ENCODE measurements at places on chromosomes 11 and 22.
A peak's percentile ranks its signal among the peaks of the same experiment; 100 is the strongest.

- no peak for DNase-seq
Measured at GRCh38 chr22:48135592-48135991, 1373.1 kb downstream of the TBC1D22A start.

DNA sequence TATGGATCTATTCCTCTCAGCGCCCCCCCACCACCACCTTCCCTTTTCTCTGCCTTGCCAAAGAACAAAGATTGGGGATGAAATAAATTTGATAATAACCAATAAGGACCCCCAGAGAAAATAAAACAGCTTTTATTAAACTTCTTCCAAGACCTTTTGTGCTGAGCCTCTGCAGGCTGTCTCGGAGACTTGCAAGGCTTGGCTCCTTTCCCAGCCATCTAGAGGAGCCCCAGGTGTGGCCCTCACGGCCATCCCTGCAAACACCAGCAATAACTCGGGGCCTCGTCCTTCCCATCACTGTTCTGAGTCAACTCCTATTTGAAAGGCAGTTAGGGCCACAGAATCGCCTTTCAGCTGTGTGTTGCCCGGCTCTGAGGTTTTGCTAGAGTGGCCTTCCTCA lies 51.2 kb upstream of the LMO1 start:
- DNase-seq: no peak

DNA sequence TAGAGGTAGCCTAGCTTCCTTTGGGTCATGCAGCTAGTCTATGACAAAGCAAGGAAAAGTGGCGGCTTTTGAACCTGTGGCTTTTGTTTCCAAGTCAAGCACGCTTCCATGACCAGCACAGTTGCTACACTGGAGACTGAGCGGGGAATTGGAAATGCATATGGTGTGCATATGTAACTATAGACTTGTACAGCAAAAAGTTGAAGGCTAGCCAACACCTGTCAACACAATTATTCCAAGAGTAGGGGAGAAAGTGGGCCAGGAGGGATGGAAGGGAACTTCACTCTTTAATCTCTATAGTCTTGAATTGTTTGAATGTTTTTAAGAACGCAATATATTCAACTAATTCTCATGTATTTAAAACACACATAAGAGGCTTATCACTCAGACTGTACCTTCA lies 218.5 kb upstream of the CADM1 start:
- no peak for DNase-seq

DNA sequence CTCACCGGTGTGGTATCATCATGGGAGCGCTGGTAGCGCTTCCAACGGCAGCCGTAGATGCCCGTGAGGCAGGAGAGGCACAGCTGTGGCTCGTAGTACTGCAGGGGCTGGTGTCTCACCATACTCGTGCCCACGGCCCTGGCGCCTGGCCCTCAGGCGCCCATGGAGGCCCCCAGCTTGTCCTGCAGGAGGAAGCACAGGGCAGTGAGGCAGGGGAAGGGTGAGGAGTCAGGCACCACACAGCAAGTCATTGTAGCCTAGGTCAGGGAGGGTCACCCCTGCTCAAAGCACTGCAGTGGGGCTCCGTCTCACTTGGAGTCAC lies 44.6 kb upstream of the KLHL35 start:
- DNase-seq: no peak

DNA sequence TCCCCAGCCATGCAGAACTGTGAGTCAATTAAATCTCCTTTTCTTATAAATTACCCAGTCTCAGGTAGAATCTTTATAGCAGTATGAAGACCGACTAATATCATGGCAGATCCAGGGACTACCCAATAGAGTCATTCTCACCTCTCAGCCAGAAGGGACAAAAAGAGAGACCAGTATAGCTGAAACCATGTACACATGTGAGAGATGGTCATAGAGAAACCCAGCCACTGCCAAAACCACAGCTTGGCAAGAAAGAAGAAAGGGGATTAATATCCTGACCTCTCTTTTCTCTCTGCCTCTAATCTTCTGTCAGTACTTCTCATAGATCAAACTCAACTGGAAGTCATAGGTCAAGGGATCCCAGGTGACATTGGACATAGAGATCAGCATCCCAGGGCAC lies 109.8 kb downstream of the CCDC34 start:
- no peak for DNase-seq

GRCh38 chr22:48882636-48883200 lies 945.0 kb downstream of the BRD1 start:
- DNase-seq: no peak

- DNase-seq: no peak
Measured at GRCh38 chr22:27171212-27171611, 513.8 kb downstream of the MIAT start.

DNA sequence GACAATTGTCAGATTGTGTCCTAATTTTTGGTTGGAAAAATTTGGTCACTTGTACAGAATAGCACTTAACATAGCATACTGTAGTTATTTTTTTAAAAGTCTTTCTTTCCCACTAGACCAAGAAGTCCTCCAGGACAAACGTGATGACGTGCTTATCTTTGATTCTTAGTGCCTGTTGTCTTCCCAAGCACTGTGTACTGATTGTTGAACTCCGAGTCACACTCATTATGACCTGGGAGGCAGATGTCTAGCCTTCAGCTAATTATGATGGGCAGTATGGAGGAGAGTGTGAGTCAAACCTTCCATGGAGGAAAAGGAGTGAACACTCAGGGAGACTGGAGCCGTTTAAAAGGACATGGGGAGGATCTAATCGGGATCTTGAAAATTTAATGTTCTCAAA lies 119.8 kb downstream of the SPON1 start:
- no peak for DNase-seq

DNA sequence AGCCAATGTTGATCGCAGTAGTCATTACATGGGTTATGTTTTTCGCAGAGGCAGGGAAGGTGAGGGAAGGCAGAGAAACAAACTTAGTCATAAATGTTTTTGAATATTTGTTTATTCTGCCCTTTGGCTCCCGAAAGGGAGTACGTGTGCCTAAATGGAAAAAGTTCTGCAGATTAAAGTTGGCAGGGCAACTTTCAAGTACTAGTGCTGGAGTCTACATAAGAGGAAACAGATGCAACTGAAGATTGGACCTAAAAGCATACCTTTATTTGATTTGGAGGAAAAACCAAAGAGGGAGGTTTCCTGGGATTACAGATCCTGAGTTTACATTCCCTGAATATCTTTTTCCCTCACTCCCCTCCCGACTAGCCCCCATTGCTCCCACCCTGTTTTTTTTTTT lies 5.7 kb downstream of the HSD17B12 start:
- no peak for DNase-seq

DNA sequence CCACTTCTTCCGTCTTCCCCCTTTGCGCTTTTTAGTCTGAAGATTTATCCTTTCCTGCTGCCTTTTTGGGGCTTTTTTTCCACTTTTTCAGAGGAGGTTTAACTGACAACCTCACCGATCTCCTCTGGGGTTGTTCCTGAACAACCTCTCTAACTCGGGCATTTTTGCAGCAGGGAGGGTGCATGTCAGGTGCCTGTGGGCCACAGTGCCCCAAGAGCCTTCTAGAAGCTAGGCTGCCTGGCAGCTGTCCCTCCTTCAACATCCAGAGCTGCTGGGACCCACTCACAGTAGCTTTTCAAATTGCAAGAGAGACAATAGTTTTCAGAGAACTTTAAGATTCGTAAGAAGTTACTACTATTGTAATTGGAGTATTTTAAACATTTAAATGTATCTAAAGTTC lies 1112.4 kb upstream of the CNTN5 start:
- DNase-seq: no peak

DNA sequence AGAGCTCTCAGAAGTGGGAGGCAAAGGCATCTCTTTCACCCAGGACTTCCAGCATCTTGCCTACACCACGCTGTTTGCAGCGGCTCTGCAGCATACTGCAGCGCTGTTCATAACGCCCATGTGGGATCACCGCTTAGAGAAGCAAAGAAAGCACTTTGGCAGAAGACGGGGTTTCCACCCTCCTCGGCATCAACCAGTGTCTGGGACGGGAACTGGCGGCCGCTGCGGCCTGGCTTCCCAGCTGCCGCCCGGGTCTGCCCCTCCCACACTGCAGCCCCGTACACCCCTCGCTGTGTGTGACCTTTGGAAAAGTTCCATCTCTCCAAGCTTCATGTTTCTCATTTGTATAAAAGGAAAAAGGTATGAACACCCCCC lies 545 bp upstream of the TIRAP start:
- peak; percentile 9 for DNase-seq

DNA sequence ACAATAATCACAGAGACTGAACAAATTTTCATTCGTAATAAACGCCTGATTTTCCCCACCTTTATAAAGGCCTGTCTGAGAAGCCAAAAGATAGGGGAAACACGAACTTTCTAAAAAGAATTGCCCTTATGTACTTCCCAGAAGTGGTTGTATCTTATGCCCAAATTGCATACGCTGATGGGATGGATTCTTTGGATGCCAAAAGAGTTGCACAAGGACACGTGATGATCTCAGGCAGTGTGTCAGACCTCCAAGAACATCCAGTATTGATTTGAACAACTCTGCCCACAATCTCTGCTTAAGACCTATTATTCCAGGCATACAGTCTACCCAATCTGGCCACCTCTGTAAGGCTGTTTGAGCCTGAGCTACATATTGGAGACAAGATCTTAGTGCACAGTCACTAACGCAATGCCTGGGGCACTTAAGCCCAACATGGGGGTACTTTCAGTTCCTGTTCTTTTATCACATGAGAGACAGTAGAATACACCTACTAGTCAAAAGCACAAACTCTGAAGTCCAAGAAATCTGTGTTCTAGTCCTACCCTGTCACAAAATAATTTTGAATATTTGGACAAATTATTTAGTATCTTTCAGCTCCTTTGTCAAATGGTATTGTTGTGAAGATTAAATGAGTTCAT lies 38.9 kb downstream of the OR10A6 start:
- DNase-seq: no peak

DNA sequence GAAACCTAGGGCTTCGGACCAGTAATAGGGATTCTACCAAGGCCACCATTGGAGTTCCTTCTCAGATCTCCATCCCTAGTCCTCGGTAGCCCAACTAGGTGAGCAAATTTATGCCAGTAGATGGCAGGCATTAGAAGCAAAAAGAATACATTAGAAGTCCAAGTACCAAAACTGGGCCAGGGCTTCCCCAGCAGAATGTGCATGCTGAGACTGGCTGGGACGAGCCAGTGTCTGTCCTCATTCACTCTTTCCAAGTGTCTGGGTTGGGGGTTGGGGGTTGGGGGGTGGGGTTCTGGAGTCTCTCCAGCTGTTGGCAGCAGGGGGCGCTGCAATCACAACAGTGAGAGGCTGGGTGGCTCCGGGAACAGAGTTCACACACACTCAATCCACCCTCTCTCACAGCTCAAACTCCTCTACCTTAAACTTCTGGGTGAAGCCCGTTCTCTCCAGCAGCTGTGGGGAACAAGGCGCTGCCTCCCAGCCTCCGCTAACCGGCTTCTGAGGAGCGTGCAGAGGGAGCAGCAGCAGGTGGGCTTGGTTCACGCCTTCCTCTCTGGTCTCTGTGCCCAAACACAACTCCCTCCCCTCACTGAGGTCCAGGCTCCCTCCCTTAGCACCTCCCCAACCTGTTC lies 57.5 kb downstream of the BTG4 start:
- DNase-seq: peak; percentile 26

DNA sequence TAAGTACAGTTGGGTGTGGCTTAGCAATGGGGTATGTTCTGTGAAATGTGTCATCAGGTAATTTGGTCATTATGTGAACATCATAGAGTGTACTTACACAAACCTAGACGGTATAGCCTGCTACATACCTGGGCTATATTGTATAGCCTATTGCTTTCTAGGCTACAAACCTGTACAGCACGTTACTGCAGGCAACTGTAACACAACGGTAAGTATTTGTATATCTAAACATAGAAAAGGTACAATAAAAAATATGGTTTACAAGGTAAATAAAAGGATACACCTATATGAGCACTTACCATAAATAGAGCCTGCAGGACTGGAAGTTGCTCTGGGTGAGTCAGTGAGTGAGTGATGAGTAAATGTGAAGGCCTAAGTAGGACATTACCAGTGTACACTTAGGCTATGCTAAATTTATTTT lies 73.1 kb upstream of the GDPD4 start:
- no peak for DNase-seq

GRCh38 chr22:37314315-37315074 lies 32.2 kb downstream of the CYTH4 start:
- DNase-seq: no peak

DNA sequence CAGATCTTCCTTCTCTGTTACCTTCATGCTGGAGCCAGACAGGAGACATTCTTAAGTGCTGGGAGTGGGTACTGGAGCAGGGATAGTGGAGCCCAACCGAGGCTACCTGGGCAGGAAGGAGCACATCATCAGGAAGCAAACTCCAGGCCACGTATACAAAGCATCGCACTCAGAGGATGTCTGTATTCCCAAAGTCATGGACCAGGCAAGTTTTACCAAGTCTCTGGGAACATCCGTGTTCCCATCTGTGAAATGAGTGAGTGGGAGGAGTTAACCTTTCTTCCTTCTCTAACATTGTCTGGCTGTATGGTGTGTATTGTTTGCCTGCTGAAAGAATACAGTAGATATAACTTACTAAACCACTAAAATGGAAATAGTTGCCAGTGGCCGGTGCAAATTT lies 175.0 kb upstream of the TMEM45B start:
- no peak for DNase-seq

- DNase-seq: no peak
Measured at GRCh38 chr11:19631712-19632498, 80.7 kb upstream of the NAV2 start.

DNA sequence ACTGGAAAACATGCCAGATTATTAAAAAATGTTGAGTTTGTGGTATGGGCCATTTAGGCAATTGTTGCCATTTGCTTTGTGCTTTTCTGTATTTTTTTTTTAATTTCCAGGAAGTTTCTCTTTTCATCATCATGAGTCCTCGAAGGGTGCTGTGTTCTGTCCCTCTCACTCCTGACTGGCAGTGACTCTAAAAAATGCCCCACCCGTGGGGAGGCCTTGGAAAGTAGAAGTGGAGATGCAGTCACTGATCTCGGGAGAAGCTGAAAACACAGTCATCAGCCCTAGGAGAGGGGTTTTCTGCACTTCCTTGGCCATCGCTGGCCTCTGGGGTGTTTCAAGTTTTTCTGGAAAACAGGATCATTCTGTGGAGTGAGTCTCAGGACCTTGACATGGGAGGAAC lies 98.5 kb upstream of the GRK3 start:
- no peak for DNase-seq

- no peak for DNase-seq
Measured at GRCh38 chr11:132874638-132875037, 657.7 kb downstream of the OPCML start.

GRCh38 chr11:25938952-25939351 lies 393.0 kb upstream of the ANO3 start:
- DNase-seq: no peak

DNA sequence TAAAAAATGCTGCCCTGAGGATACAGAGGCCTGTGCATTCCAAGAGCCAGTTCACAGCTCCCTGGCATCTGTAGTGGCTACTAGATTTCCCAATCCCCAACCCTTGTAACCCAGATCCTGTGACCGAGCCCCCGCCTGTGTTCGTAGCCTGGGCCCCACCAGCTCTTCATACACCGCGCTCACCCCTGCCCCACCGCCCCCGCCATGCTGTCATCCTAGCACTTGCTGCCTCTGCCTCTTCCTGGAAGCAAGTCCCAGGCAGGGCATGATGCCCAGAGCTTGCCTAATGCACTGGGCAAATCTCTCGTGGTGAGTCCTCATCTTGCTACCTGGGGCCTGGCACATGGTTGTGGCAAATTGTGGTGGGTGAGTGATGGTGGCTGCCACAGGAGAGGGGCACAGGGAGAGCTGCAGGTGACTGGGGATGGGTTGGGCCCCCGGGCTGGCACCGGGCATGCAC lies 7.1 kb downstream of the MGAT3 start:
- DNase-seq: no peak

Measured in NCI-H774 (cell line).